Amniotic stem cell (primary cell): ENCODE measurements at places on chromosomes 16 and 17.

GRCh38 chr17:37117373-37118142, 168.8 kb downstream of the AATF start:
- no peak for DNase-seq

- DNase-seq = no peak
Observed at GRCh38 chr16:66943426-66944053, 8.2 kb downstream of the CES2 start.

GRCh38 chr16:71712501-71712900, 12.0 kb downstream of the PHLPP2 start:
- no peak for DNase-seq

DNA sequence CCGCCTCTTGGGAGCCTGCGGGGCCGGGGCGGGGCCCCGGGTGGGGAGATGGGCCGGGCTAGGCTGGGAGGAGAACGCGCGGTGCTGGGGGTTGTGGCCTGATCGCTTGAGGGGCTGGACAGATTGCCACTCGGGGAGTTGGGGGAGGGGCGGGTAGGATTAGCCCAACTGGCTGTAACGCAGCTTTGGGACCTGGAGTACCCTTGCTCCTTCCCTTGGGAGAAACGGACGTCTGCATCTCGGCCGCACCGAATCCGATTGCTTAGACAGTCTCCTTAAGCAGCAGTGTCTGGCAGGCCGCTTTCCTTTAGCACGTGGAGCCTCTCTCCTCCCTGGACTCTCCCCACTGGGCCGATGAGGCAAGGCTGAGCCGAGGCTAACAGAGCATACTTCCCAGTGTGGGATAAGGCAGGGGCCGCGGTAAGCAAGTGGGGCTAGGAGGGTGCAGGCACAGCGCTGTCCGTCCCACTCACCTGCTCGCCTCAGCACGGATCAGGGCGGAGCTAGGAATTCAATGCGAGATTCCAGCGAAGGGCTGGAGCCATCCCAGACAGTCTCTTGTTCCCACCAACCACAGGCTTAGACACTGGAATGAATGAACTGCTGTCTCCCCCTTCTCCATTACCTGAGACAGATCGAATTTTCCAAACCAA, 540 bp upstream of the ACLY start:
- peak; percentile 66 for DNase-seq

DNA sequence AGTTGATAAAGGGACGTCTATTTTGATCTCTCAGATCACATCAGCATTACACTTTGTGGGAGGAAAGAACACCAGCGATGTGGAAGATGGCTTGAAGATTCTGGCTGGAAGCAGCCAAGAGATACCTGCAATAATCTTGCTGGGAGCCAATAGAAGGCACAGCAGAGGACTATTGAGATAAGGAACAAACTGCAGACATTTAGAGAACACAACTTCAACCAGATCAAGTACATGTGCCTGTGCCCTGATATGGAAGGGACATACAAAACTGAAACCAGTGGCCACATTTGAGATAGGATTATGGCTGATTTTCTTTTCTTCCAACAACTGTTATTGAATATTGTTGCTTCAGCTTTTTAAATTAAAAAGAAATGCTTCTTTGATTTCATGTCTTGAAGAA, 18.6 kb upstream of the PSMD7 start:
- DNase-seq = no peak

DNA sequence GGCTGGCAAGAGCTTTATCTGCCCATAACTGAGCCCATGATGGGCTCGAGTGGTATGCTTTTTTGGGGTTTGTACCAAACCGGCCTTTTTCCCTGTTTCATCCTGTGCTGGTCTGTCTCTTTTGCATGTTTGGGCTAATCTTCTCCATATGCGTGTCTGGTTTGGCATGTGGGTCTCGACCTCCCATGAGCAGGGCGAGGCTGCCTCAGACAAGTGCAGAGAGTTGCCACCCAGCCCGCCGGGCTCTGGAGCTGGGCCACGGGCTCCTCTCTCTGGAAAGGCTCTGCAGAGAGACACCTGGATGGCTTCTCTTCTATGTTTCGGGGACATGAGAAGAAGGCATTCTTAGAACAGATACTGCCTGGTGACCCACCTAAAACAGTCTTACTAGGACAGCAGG, 67.8 kb upstream of the TBX2 start:
- DNase-seq = no peak

DNA sequence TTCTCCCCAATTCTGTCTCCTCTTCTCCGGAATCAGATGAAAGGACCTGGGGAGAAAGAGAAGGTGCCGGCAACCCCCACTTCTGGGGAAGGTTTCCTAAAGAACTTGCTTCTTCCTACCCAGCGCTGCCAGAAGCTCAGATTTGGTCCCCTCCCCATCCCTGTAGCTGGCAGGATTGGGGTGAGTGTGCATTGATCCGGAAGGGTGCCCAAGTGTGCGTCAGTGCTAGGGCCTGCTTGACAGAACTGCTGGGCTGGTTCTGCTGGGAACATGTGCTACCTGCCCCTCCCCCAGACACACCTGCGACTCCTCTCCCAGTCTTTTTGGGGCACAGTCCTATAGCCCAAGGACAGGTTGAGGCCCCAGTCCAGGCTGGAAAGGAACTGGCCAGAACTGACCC, 3.3 kb downstream of the ARL4D start:
- DNase-seq = no peak

GRCh38 chr17:34763728-34764665, 184.6 kb downstream of the TMEM132E start:
- no peak for DNase-seq

- no peak for DNase-seq
Observed at GRCh38 chr17:62793919-62794665, 14.0 kb downstream of the MARCHF10 start.

DNA sequence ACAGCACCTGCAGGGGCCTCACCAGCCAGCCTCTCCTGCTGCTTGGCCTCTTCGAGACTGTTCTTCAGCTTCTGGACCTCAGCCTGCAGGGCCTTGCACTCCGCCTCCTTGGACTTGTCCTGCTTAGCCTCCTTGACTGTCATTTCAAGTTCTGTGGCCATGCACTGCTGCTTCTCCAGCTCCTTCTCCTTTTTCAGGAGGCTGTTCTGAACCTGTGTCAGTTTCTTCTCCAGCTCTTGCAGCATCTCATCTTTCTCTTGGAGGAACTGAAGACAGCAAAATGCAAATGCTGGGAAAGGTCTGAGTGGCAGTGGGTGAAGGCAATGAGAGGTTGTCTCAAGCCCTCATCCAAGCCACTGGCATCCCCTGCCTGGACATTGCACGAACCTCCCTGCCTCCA, 39.1 kb downstream of the DHX38 start:
- no peak for DNase-seq

DNA sequence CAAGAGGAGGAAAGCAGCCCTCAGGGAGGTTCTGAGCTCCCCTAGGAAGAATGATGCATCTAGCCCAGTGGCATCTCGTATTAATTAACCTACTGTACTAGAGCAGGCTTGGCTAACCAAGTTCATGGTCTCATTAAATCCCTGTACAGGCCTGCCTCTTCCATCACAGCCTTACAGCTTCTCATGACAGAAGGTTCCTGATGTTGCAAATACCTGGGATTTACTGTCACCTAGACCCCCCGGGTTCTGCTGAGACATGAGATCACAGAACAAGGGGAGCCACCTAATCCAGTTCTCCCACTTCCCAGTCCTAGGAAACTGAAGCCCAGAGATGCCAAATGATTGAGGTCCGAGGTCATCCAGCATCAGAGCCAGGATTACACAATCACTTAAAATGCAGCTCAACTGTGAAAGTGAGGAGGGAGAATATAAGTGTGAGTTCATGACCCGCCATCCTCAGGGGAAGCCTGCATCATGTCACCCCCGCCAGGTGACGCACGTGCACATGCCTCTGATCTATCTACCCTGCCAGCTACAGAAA, 23.9 kb downstream of the ACLY start:
- peak; percentile 69 for DNase-seq

GRCh38 chr17:81502471-81503017, 10.1 kb downstream of the ACTG1 start:
- DNase-seq = no peak

DNA sequence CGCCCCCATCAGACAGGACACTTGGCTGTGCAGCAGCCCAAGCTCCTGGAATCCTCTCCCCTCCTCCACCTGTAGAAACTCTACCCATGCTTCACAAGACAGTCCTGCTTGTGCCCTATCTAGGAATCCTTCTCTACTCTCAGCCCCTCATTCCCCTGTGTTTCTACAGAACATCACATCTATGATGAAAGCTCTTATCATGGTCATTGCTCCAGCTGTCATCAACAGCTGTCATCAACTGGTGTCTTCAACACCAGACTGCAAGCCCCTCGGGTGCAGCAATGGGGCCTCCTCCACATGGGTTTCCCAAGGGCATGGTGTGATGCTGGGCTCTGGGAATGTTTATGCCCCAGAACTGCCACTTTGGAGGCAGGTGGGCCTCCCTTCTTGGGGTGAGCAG, 21.1 kb upstream of the CDRT4 start:
- no peak for DNase-seq

DNA sequence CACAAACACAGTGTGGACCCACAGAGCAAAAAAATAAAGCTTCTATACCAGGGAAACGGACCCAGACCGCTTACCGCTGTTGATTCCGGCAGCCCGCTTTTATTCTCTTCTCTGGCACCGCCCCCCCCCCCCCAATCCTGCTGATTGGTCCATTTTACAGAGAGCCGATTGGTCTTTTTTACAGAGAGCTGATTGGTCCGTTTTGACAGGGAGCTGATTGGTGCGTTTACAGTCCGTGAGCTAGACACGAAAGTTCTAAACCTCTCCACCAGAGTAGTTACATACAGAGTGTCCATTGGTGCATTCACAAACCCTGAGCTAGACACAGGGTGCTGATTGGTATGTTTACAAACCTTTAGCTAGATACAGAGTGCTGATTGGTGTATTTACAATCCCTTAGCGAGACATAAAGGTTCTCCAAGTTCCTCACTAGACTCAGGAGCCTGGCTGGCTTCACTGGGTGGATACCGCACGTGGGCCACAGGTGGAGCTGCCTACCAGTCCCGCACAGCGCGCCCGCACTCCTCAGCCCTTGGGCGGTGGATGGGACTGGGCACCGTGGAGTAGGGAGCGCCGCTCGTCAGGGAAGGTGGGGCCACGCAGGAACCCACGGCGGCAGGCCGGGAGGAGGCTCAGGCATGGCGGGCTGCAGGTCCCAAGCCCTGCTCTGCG, 92.4 kb downstream of the HAPSTR1 start:
- no peak for DNase-seq

GRCh38 chr16:87041286-87041685, 275.9 kb downstream of the C16orf95 start:
- no peak for DNase-seq

- no peak for DNase-seq
Observed at GRCh38 chr16:86502856-86503748, 7.2 kb upstream of the FOXF1 start.

- DNase-seq = no peak
Observed at GRCh38 chr16:89103781-89104180, 10.1 kb downstream of the ACSF3 start.

GRCh38 chr17:76833034-76833644, 35.1 kb upstream of the MGAT5B start:
- DNase-seq = no peak

DNA sequence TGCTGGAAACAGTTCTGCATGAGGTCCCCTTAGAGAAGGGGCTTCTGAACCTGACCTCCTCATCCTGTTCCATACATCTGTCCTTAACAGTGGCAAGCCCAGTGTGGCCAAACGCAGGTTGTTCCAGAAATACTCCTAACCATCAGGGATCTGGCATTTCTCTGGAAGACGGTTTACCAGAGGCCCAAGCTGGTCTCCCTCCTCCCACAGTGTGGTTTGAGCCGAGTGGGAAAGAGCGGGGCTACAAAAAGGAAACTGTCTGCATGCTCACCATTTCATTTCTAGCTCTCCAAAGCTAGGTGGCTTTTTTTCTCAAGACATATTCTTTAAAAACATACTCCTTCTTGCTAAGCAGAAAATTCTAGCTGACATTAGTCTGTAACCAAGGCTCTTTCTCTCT, 6.0 kb downstream of the MXRA7 start:
- no peak for DNase-seq

GRCh38 chr16:86133847-86134375, 234.9 kb downstream of the IRF8 start:
- DNase-seq = no peak

- DNase-seq = no peak
Observed at GRCh38 chr17:67047382-67047781, 3.0 kb downstream of the CACNG1 start.

DNA sequence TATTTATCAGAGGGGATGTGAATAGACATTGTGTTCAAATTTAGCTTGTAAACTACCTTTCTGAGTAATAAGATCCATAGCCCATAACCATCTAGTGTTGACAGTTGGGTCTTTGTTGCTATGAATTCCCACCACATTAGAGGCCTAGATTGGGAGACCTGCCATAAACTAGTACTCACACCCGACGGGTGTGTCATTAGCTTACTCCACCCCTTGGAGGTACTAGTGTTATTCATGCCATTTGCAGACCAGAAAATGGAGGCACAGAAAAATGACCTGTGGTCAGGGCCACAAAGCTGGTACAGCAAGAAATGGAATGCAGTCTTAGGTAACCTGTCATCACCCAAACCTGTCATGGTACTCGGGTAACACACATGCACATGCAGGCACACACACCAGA, 41.3 kb upstream of the BCAR1 start:
- DNase-seq = no peak

DNA sequence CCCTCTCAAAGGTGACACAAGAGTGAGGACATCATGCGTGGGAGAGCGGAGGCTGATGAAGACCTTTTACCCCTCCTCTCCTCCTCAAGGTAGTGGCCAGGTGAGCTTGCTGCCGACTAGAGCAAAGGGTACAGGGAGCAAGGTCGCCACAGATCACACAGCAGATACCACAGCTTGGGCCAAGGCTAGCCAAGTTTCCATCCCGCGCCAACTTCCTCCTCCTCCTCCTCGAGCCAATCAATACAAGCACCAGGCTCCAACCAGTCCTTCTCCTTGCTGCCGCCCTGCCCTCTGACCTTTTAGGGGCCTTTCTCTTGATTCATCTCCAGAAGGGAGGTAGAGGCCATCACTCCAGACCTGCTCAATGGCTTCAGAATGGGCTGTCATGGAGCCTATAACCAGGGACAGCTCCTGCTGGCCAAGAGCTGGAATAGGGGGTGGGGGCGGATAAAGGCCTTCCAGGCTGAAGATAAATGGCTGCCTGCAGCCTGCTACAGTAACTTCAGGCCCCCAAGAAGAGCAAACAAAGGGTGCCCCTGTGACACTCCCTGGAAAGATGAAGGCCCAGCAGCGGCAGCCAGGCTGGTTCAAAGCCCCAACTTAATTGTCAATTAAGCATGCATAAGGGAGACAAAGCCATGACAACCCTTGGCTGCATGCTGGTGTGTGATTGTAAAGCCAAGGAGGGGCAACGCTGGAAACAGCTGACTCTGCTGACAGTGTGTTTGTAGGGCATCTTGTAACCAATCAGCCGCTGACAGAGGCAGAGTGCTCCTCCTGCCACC, 17.8 kb downstream of the HNF1B start:
- no peak for DNase-seq

DNA sequence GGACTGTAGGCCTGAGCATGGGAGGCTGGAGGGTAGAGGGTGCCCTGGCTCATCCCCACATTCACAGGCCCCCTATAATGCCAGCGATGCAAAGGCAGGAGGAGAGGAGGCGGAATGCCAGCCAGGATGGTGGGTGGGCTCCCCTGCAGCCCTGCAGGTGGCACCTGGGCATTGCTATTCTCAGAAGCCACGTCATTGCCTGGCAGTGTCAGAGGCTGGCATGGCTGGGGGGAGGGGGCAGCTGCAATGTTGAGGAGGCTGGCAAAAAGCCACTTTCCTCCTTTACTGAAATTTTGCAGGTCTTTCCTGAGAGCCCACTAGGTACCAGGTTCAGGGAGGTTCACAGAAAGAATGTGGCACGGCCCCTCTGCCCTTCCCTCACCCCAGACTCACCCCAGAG, 36.2 kb downstream of the RAB11FIP4 start:
- no peak for DNase-seq

- peak; percentile 46 for DNase-seq
Observed at GRCh38 chr16:66549284-66550131, at the start of gene TK2. TSS of gene TK2 (minus strand) at chr16:66550122. CDS start at chr16:66550061, 61 bp downstream.

GRCh38 chr16:59573528-59574271, 839.6 kb upstream of the GOT2 start:
- DNase-seq = peak; percentile 38
